Activated CD4-positive, alpha-beta T cell treated with anti-CD3 and anti-CD28 coated beads, Interleukin-2, amount 50 U/mL, for 24 hours (primary cell): ENCODE measurements at places on chromosomes 13 and 19.

DNA sequence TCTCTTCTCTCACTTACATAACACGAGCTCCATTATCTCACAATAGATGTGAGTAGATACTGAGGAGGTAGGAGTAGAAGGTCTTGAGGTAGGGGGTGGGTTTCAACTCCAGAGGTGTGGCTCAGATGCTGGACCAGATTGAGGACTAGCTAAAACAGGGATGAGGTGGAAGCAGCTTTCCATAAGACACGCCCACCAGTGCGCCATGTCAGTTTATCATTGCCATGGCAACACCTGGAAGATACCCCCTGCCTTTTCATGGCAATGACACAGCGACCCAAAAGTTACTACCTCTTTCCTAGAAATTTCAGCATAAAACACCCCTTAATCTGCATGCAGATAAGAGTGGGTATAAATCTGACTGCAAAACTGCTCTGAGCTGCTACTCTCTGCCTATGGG lies 44.1 kb downstream of the KCTD15 start:
- DNase-seq, result no peak

GRCh38 chr13:112777637-112778406 lies 88.0 kb downstream of the ATP11A start:
- DNase-seq, result no peak

DNA sequence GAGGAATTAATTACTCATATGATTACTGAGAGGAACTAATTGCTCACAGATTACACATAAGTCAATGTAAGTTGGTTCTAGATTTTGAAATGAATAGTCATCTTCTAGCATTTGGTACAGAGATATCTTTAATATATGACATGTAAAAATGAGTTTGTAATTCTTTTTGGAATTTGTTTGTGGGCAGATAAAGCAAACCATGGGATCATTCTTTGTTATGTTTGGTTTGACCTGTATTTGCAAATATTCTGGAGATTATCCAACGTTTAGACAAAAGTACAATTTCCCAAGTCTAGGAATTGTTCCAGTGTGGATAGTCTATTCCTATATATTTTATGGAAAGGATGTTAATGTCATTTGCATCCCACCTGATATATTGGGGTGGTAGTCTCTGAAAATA lies 309.6 kb upstream of the EDNRB start:
- no peak for DNase-seq

GRCh38 chr13:31175847-31176532 lies 14.3 kb upstream of the HSPH1 start:
- no peak for DNase-seq

DNA sequence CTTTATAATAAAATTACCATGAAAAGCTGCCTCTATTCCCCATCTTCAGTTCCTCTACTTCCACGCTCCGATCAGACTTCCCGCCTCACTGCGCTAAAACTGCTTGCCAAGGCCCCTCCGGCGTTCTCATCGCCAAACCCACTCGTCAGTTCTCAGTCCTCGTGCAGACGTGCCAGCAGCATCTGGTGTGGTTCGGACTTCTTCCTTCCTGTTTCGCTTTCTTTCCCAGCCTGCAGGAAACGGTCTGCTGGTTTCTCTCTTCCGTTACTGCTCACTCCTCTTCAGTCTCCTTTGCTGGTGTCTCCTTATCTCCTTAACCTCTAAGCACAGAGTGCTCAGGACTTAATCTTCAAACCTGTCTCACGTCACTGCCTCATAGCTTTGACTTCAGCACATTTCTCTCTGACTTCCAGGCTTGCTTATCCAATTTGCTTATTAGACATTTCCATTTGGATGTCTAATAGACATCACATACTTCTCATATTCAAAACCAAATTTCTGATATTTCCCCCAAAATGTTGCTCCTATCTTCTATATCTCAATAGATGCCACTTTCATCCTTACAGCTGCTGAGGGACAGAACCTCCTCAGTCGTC lies 40.3 kb downstream of the RCBTB2 start:
- no peak for DNase-seq

DNA sequence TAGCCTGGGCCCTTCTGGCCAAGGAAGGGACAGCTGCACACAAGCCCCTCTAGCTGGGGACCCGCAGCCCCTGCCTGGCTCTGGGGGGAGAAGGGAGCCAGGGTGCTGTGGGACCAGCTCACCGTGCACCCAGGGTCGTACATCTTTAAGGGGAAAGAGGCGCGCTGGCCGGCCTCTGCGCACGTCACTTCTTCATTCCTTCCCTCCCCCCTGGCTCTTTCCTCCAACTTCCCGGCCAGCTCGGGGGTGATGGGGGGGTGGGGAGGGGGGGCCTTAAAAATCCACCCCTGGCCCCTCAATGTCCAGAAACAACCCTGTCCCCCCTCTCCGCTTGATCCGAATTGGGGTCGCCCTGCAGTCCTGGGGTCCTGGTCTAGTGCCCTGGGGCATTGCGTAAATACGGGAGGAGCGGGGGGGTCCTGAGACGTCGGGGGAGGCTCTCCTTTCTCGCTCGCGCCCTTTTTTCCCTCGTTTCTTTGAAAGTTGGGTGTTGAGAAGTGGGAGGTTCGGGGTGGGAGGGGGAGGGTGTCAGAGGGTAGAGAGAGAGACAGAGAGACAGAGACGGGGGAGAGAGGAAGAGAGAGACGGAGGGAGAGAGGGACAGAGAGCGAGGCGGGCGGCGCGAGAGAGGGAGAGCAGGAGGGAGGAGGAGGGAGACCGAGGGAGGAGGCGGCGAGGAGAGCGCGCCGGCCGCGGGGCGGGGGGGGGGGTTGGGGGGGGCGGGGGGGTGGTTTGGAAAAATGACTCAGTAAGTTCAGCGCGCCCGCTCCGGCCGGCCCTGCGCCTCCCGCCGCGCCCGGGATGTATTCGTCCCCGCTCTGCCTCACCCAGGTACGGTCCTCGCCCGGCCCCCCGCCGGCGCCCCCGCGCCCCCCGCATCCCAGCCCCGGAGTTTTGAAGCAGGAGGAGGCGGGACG lies at the start of gene NFIC:
Gene NFIC, plus strand, starts transcription at position 748 of the 917 bp plus-strand sequence. Its CDS starts 54 bp downstream, at position 802.
- no peak for DNase-seq

GRCh38 chr13:27370305-27370872 lies 54.0 kb upstream of the GTF3A start:
- DNase-seq, result no peak

GRCh38 chr13:59279028-59279427 lies 884.7 kb downstream of the DIAPH3 start:
- no peak for DNase-seq

DNA sequence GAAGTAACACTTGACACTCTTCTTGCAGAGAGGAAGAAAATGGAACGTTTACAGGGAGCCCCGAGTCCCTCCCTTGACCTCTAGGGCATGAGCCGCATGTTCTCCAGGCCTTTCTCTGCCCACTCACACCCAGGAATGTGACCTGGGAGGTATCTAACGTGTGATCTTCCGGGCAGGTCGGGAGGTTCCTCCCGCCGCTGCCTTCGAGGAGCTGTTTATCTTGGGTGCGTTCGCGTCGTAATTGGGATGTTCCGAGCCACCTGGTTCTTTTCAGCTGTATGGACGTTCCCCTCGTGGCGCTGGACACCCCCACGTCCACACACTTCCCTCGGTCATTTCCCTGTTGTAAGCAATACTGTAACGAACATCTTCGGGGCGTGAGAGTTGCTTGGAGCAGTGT lies 13.6 kb downstream of the ARID3A start:
- DNase-seq, result no peak

DNA sequence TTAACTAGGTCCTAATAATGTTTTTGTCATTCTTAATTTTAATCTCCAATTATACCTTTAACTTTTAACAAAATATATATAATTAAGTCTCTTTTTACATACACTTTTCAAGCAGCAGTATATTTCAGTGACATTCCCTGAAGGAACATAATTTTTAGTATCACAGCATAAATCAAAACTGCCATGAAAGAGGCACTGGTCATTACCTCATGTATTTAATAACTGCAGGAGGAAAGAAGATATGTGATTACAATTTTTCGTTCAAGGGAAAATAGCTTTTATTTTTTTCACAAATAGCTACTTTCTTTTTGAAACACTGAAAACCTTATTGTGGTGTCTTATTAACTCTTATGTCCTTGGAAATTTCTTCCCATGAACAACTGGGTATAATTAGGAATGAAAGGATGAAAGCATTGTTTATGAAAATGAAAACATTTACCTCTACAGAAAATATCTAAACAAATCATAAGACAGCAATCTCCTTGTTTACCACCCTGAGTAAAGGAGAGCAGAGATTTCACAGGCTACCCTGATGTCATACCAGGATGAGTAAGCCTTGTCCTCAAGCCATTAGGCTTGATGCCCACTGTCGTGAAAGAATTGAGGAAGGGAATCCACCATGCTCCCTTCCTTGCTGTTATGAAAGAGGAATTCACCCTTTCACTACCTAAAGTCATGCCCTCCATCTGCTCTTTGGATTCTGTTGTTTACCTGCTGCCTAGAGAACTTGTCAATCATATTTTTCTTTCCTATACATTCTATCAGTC lies 877.2 kb upstream of the PCDH20 start:
- DNase-seq, result no peak

DNA sequence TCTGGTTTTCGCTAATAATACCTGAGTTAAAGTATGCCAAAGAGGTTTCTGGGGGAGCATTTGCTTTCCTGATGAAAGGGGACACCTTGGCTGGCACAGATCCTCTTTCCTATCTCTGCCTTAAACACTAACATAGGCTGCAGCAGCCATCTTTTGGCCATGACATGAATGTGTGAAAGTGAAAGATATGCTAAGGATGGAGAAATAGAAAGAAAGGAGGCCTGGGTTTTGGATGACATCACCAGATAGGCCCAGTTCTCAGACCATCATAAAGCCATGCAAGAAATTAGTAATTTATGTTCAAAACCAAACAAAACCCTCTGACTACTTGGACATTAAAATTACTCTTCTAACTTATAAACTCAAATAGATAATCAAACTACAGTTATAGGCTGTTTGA lies 279.7 kb downstream of the COG6 start:
- DNase-seq, result no peak

DNA sequence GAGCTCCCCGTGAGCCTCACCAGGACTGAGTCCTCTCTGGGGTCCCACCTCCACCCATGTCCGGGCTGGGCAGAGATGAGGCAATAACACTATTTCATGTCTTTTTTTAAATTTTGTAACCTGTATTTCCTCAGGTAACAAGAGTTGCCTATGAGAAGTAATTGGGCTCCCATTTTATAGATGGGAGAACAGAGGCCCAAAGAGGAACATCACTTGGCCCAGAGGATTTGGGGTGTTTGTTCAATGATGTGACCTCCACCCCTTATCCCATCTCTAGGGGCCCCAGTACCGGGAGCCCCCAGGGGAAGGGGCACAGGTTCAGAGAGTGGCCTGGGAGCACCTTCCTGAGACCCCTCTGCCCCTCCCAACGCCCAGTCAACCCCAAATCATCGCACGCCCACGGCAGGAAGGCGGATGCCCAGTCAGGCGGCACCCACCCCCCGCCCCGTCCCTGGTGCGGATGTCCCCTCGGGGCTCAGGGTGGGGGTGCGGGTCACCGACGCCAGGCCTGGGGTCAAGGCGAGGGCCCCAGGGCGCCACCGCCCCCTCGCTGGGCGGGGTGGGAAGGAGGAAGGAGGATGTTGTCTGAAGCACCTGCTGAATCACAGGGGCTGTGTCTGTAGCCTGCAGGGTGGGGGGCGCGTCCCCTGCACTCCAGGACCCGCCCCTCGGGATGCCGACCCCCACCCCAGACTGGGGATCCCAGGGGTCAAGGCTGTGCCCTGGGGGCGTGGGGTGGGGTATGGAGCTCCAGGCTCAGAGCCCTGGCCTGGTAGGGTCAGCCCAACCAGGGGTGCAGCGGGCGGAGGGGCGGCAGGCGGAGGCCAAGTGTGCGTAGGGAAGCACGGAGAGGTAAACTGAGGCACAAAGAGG lies 9.0 kb upstream of the CIRBP start:
- no peak for DNase-seq

DNA sequence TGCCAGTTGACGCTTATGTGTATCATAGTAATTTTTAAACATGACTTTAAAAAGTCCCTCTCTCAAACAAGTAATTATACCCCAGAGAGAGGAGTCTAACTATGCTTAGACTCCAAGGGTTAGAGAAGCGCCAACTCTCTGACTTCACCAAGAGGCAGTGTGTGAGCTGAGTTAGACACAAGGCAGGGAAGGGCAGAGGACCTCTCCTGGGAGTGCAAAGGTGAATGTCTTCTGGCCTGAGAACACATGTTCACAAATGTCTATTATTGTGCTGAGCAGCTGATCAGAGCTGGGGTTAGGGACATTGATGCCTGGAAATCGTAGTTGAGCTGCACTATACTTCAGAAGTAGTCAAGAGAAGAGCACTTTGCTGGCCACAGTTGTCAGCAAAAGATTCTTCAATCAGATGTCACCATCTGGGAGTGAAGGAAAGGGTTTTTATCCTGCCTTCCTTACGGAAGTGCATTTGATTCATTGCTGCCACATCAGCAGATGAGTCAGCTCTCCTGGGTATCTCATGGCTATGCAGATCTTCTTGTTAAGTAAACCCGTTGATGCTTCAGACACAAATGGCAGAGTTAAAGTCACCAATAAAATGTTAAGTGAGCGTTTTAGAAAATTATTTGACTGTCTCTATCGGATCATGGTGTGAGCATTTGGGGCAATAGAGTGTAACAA lies 283.2 kb upstream of the ARGLU1 start:
- no peak for DNase-seq
